Stimulated activated CD8-positive, alpha-beta memory T cell treated with anti-CD3 and anti-CD28 coated beads, Interleukin-7, amount 100 ng/mL, for 4 hours (primary cell): ENCODE measurements at places on chromosomes 16 and 17.

DNA sequence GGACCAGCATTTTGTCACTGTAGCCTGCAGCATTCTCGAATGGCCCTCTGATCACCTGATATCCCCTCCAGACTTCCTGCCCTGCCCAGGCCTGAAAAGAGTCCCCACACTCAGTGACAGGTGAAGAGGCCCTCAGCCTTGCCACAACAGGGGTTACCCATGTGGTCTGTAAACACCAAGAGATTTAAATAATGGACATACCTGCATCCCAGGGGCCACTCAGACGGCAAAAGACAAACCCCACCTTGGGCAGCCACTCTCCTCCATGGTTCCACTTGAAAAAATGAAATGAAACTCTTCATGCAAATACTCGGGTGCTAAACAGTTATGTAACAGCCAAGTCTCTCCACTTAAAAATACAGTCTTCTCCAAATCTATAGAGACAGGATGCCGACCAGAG lies 22.9 kb upstream of the PECAM1 start:
- no peak for DNase-seq

DNA sequence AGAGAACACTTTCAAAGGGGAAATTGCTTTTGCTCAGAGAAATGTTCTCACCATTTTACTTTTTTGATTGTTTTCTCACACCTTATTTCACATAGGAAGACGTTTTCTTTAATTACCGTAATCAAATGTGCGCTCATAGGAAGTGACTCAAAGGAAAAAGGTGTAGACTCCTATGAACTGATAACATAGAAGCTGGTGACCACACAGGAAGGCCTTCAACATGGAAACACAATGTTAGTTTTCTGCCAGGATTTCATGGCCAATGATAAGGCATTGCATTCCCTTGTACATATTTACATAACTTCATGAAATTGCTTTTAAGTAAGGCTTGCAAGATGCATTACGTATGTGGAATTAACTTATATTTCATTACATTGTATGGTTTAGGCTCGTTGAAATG lies 40.9 kb upstream of the KCNJ16 start:
- DNase-seq = no peak

DNA sequence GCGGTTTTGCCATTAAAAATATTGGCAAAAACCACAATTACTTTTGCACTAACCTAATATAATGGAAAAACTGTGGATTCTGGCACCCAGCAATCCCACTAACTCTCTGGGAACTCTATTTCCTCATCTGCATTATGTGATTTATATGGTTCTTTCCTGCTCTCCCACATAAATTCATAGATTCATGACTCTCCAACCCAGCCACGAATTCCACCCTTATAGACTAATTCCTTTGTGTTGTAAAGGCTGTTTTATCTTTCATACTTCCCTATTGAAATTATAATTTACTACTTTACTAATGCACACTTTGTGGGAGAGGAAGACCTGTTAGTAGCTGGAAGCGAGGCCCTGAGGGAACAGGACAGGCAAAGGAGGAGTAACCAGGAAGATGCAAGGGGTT lies 88.4 kb upstream of the GNAO1 start:
- no peak for DNase-seq

GRCh38 chr16:31916056-31916488 lies 42.5 kb downstream of the ZNF267 start:
- no peak for DNase-seq

DNA sequence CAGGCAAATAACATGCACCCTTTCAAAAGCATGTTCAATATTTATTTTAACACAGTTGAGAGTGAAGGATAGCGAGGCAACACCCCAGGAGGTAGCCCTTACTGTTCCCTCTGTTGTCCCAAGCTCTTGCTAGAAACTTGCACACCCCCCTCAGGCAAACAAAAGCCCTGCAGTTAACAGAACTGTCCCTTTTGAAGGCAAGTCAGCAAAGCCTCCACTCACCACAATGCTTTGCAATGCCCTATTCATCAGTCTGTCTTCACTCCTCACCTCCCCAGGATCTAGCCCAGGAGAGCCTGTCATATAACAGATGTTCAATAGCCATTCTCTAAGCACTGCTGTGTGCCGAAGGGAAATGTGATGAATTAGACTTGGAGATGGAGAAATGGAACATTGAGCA lies 3.5 kb upstream of the CNEP1R1 start:
- DNase-seq = no peak

DNA sequence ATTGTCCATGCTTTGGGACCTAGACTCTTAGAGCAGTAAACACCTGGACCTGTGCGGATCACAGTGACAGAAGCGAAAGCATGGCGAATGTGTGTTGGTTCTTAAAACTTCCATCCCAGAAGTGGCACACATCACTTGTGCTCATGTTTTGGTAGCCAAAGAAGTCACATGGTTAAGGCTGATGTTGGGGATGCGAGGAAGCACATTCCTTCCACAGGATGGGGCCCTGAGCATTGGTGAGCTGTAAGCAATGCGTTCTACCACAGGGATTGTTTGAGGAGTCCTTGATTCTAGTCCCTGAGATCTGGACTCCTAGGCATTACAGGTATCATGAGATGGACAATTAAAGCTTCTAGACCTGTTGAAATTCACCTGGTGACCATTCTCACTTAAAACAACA lies 375.9 kb downstream of the UTP18 start:
- DNase-seq = no peak

DNA sequence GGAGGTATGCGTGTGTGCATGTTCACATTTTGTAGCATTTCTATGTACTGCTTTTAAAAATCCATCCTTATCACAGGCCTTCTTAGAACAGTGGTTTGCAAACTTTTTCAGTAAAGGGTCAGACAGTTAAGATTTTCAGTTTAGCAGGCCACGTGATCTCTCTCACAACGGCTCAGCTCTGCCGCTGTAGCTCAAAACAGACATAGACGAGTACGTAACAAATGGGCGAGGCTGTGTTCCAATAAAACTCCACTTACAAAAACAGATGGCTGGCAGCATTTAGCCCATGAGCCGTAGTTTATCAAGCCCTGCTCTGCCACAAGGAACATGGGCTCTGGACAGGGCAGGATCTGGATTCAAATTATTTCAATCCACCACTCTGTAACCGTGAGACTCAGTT lies 141.8 kb downstream of the XYLT1 start:
- DNase-seq = no peak

DNA sequence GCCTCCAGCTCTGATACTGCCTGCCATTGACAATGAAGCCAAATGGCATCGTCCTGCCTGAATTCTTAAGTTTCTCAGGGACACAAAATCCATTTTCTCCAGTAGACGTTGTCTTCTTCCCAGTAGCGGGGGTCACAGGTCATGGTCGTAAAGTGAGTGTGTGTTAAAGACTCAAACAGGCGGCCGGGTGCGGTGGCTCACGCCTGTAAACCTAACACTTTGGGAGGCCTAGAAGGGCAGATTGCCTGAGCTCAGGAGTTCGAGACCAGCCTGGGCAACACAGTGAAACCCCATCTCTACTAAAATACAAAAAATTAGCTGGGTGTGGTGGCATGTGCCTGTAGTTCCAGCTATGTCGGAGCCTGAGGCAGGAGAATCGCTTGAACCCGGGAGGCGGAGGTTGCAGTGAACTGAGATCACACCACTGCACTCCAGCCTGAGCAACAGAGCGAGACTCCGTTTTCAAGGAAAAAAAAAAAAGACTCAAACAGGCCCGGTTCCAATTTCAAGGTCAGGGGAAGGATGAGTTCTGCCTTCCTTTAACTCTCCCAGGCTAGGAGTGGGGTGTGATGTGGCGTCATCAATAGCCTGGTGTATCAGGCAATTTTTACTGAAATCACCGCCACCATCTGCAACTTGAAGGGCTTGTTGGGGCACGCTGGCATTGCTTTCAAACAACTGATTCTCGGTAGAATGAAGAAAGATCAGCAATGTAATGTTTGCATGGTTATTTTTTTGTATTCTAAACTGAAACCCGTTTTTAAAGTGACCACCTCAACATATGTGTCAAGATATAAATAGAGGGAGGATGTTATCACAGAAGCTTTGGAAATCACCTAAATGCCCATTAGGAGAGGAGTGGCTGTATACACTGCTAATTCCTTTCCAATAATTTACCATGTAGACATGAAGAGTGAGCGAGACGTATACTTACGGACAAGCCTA lies 91.0 kb downstream of the WSCD1 start:
- no peak for DNase-seq

DNA sequence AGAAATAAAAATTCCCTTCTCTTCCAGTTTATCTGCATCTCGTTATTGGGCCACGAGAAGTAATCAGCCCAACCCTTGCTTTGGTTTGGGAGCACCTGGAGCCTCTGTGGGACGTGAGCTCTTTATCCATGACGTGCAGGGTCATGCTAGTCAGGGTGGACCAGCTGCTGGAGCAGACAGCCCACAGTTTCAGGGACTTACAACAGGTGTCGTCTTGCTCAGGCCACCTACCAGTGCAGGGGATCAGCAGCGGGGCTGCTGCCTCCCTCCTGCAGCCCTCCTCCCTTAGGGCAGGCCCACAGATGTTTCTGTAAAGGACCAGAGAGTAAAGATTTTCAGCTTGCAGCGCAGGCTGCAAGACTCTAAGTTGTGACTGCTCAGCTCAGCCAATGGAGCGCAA lies 16.9 kb downstream of the ADAD2 start:
- DNase-seq = no peak

GRCh38 chr17:47907932-47908562 lies 12.0 kb downstream of the SP2 start:
- no peak for DNase-seq

- no peak for DNase-seq
Measured at GRCh38 chr17:13437966-13438779, 163.6 kb downstream of the HS3ST3A1 start.

GRCh38 chr16:4989391-4990006 lies 31.4 kb downstream of the SEC14L5 start:
- no peak for DNase-seq

GRCh38 chr16:14499110-14499509 lies 130.9 kb downstream of the PARN start:
- DNase-seq = no peak

DNA sequence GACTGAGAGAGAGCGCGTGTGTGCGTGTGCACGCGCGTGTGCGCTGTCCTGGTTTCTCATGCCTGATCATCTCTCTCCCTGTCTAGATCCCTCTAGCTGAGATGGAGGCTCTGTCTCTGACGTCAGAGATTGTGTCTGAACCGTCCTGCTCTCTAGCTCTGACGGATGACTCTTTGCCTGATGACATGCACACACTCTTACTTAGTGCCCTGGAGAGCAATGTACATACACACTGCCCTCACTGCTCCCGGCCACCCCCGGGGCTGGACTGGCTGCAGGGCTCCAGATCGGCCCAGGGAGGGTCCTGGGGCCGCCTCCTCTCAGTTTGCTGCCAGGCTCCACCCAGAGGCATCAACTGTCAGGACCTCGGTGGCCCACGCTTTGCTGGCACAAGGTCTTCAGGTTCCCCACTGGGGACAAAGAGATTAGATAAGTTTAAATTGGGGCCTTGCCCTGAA lies 13.1 kb upstream of the ABCC3 start:
- DNase-seq = no peak

DNA sequence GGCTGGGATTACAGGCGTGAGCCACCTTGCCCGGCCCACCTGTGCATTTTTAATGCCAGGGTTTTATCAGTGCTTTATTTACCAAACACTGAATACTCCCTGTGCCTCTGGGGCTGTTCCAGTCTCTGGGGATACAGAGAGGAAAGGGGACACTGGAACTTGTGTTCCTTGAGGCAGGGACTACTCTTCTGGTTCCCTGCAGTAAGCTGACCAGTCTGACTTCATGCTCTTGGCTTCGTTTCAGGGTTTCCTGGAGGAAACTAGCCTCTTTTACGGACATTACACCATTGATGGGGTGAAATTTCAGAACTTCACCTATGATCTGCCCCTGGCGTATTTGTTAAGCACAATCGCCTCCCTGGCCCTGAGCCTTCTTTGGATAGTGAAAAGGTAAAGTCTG lies 37.4 kb upstream of the COQ7 start:
- DNase-seq = no peak

DNA sequence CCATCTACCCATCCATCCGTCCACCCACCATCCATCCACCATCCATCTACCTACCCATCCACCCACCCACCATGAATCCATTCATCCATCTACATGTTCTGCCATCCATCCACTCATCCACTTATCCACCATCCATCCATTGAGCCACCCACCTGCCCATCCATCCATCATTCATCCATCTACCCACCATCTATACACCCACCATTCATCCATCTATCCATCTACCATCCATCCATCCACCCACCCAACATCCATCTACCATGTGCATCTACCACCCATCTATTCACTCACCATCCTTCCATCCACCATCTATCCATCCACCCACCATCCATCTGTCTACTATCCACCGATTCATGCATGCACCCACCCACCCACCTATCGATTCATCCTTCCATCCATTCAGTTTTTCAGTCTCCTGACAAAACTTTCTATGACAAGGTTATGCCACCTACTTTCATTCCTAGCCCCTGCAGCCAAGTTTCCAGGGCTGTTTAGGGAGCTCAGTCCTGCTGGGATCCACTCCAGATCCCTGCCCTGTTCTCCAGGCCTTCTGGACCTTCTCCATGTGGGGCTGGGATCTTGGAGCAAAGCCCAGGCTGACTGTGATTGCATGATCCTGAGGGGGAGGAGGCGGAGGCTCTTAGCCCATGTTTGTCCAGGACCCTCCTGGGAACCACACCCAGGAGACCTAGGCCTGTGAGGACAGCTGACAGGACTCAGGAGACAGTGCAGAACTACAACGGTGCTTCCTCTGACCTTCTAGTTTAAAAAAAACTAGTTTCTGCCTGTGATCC lies 27.4 kb downstream of the BCO1 start:
- no peak for DNase-seq

DNA sequence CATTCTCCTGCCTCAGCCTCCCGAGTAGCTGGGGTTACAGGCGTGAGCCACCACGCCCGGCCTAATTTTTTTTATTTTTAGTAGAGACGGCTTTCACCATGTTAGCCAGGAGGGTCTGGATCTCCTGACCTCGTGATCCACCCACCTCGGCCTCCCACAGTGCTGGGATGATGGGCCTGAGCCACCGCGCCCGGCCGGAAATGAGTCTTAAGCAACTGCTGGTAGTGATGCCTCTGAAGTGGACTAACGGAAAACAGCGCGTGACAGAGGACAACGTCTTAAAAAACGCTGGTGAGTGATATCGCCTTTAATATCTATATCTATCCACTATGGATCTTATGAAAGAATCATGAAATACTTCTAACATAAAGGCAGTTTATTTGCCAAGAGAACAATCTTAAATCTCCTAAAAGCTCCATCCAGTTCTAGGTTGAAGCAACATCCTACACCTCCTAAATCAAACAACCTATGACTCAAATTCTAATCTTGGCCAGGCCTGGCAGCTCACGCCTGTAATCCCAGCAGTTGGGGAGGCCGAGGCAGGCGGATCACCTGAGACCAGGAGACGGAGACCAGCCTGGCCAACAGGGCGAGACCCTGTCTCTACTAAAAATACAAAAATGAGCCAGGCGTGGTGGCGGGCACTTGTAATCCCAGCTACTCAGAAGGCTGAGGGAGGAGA lies 69.8 kb downstream of the NXN start:
- no peak for DNase-seq

- DNase-seq = no peak
Measured at GRCh38 chr17:61756561-61756960, 106.8 kb downstream of the BRIP1 start.

GRCh38 chr16:13606804-13607203 lies 313.1 kb upstream of the ERCC4 start:
- DNase-seq = no peak

GRCh38 chr16:54985668-54986067 lies 55.0 kb downstream of the IRX5 start:
- no peak for DNase-seq
